Glutamatergic neuron (in vitro differentiated cells): ENCODE measurements at places on chromosomes 3 and 15. TPM values are rescaled to one million over a fixed set of nuclear protein-coding genes. Genes with fewer than 3 reads are reported as not detected.

The CFAP20DC gene
- total RNA-seq, result 8.4 TPM

DNA sequence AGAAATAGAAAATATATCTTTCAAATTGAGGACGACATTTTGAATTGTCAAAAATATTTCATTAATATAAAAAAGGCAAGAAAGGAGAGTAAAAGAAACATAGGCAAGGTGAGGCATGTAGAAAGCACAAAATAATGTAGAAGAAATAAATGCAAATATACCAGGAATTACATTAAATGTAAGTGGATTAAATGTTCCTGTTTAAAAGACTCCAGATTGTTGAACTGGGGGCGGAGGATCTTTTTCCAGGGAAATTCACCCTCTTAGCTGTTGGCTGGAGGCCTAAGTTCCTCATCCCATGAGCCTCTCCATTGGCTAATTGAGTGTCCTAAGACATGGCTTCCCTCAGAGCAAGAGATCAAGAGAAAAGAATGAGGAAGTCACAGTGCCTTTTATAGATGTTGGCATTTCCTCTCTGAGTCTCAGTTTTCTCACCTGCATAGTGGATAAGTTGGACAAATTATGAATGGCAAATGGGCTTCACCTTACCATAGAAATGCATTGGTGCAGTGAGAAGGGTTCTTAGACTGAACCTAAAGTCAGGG is 147.4 kb upstream of the SMAD3 start:
- DNase-seq, result no peak

GRCh38 chr3:57826245-57826951 is 70.3 kb downstream of the SLMAP start:
- no peak for DNase-seq

The SYNPR gene
- total RNA-seq, result 6.1 TPM

The TUSC7 gene
- not detected for total RNA-seq

DNA sequence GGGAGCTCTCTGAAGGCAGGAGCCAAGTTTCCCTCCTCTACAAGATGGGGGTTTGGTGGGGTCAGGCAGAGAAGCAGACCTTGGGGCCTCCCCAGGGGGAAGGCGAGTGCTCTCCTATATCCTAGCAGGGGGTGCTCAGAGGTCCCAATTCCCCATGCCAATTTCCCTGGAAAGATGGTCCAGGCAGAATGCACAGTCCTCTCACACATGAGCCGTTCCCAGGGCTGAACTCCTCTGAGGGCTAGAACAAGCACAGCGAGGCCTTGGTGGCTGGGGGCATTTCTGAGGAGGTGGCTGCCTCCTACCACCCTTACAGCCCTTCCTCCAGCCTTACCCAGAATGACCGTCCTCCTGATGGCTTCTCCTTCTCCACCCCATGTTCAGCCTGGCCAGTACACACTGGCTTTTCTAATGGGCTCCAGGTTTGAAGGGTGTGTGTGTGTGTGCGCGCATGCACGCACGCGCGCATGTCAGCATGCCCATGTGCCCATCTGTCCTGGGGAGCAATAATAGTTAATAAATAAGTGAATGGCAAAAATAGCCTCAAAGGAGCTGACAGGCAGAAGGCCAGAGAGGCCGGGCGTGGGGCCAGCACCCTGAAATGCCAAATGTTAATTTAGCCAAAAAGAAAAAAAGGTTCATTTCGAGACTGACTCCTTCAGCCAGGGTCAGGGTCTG is 24.4 kb downstream of the ADCY5 start:
- no peak for DNase-seq

The RASL12 gene
- 0.44 TPM for total RNA-seq

- DNase-seq, result no peak
Observed at GRCh38 chr3:100274361-100274760, 13.6 kb downstream of the TBC1D23 start.

GRCh38 chr3:38354588-38355330 is 8.2 kb downstream of the XYLB start:
- DNase-seq, result no peak

DNA sequence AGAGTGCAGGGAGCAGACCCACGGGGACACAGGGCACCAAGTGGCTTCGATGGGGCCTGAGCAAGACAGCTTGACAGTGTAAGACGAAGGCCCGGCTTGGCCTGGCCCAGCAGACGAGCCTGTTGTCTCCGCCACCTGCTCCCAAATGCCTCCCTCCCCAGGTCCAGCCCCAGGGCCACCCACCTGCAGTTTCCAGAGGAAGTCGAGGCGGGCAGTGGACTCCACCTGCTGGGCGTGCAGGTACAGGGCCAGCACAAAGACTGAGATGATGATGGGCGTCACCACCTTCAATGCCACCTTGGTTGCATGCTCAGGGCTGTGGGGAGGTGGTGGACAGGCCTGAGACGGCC is 94.1 kb downstream of the SEC22A start:
- no peak for DNase-seq

DNA sequence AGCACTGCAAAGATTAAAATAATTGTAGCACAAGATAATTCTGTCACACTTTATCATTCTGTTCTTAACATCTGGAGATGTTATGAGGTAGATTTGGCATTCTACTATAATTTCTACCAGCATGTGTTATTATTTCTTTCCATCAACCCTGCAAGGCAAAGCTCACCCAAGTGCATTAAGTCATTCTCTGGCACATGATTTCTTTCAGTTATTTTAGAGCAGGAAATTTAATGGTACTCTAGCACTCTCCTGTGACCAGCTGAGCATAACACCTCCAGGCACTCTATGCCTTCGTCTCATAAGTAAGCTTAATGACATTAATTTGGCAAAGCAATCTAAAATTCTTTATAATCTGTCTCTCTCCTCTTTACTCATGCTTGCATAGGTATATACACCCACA is 300.2 kb upstream of the GPR149 start:
- no peak for DNase-seq

DNA sequence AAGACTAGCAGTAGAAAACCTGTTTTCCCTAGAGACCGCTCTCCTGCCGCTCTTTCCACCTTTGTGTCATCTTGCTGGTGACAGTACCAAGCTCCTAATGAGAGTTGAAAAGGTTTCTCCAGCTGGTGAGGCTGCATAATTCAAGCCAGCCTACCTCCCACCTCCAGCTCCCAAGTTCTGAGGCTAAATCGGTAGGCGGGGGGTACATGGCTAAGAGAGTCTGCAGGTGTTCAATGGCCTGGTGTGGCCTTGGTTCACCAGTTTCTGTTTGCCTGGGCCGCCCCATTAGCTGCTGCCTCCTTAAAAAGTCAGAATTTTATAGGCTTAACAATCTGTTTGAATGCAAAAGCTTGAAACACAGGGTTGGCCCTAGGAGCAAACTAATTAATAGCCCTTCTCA is 262.8 kb downstream of the SLCO3A1 start:
- no peak for DNase-seq

- DNase-seq, result no peak
Observed at GRCh38 chr15:78080088-78080460, 2.6 kb upstream of the TBC1D2B start.

The RHOV gene
- 1.8 TPM for total RNA-seq

The ABI3BP gene
- total RNA-seq, result not detected

DNA sequence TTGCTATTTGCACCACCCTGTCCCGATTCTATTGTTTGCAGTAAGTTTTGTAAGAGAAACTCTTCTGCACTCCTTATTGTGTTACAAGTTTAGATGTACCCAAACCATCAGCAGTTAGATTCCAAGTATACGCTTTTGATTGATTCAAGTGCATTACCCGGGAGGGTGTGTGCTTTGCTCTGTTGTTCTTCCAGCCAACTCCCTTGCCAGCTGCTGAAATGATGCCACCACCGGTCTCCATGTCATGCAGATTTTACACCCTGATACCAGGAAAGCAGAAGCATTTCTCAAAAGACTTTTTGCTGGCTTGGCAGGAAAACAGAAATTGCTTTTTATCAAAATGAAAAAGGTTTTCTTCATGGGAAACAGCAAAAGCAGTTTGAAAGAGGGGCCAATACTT is 1006.6 kb upstream of the CFAP20DC start:
- no peak for DNase-seq

- no peak for DNase-seq
Observed at GRCh38 chr3:24359645-24360462, 134.8 kb downstream of the THRB start.

DNA sequence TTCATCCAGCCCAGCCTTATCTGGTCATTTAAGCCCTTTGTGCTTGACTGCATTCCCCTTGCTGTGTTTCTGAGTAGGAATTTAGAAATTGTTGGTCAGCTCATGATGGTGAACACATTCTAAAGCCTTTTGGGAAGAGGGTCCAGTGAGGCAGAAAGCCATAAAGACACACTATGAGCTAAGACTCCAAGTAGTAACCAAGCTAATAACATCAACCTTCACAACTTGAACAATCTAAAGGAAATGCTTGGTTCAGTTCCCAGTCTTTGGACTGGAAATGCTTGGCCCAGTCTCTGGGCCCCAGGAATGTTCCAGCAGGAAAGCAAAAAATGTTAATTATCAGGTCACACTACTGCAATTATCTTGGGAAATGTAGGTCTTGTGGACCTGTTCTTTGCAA is 7.7 kb downstream of the PLSCR1 start:
- DNase-seq, result no peak

The XCR1 gene
- total RNA-seq, result not detected

GRCh38 chr3:196202516-196202970 is 8.7 kb downstream of the ZDHHC19 start:
- DNase-seq, result no peak

GRCh38 chr3:56373386-56373785 is 94.9 kb downstream of the ERC2 start:
- no peak for DNase-seq

The SNRPA1 gene
- 73.5 TPM for total RNA-seq
